Stimulated activated CD8-positive, alpha-beta memory T cell treated with anti-CD3 and anti-CD28 coated beads, Interleukin-2, amount 100 ng/mL, for 1 hour (primary cell): ENCODE measurements at places on chromosomes 11 and 22.

DNA sequence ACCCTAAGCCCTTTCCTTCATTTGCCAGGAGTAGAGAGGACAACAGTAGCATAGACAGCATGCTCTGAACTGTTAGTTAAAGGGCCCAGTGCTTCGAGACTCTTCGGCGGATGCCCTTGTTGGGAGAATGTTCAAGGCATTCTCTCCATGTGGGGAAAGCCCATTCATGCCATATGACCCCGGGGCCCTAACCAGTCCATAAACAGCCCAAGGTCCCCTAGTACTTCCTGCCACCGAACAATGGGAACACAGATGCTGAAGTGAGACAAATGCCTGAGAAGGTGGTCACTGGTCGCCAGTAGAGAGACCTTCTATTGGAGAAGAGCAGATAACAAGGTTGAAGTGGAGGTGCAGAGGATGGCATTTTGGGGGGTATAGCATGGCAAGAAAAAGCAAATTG, 80.7 kb downstream of the FLI1 start:
- no peak for DNase-seq

DNA sequence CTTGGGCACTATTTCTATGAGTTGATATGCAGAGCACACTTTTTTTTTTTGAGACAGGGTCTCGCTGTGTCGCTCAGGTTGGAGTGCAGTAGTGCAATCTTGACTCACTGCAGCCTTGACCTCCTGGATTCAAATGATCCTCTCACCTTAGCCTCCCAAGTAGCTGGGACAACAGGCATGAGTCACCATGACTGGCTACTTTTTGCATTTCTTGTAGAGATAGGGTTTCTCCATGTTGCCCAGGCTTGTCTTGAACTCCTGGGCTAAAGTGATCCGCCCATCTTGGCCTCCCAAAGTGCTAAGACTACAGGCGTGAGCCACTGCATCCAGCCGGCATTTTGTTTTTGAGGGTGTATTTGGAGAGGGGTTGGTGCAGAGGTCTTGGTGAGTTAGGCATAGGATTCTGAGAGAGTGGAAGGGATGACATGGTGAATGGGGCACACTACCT, 29.9 kb upstream of the MTCH2 start:
- DNase-seq = no peak

DNA sequence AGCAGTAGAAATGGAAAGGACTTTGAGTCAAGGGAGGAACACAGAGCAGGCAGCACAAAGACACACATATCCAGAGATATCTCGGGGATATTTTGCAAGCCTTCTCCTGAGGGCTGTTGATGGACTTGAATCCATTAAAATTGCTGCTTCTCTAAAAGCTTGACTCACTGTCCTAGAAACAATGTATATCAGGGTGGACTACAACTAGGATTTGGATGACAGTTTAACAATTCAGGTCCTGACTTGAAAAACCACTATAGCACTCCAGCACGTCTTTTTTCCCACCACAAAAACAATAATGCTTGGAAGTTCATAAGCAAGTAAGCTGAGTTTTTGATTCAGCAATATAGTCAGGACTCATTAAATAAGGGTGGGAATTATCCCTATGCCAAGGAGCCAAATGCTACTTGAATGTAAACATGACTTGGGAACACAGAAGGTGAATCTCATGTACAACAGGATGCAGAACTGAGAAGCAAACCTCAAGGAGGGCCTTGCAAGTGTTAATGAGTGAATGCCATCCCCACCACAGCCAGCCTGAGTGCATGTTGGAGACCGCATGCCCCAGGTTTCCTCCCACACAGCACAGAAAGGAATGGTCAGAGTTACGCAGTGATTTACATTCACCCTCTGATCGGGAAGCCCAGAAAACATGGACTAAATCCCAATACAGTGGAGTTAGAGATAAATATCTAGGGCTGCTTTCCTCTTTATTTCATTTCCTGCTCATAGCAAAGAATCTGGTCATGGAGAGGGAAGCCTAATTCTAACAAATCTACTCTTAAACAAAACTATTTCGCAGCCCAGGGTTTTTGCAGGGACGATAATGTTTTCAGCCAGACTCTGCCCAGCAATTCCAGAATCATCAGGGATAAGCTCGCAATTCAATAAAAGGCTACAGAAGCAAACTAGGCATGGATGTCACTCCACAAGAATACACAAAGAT, 98.4 kb upstream of the OR9G4 start:
- DNase-seq = no peak

- no peak for DNase-seq
Measured at GRCh38 chr11:19816040-19816439, 103.4 kb downstream of the NAV2 start.

DNA sequence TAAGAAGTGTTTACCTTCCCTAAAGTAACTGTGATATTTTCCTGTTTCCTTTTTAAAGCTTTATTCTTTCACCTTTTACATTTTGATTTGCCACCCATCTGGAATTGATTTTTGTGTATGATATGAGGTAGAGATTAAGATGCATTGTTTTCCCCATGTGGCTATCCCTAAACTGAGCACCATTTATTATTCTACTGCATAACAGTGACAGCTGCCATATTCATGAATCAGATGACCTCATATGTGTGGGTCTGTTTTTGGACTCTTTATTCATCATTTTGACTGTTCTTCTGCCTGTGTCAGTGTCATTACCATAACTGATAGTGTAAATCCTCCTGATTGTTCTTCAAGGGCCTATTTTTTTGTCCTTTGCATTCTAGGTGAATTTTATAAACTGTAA, 50.8 kb downstream of the HIPK3 start:
- DNase-seq = no peak

- DNase-seq = no peak
Measured at GRCh38 chr11:20041499-20041898, 118.8 kb downstream of the DBX1 start.

DNA sequence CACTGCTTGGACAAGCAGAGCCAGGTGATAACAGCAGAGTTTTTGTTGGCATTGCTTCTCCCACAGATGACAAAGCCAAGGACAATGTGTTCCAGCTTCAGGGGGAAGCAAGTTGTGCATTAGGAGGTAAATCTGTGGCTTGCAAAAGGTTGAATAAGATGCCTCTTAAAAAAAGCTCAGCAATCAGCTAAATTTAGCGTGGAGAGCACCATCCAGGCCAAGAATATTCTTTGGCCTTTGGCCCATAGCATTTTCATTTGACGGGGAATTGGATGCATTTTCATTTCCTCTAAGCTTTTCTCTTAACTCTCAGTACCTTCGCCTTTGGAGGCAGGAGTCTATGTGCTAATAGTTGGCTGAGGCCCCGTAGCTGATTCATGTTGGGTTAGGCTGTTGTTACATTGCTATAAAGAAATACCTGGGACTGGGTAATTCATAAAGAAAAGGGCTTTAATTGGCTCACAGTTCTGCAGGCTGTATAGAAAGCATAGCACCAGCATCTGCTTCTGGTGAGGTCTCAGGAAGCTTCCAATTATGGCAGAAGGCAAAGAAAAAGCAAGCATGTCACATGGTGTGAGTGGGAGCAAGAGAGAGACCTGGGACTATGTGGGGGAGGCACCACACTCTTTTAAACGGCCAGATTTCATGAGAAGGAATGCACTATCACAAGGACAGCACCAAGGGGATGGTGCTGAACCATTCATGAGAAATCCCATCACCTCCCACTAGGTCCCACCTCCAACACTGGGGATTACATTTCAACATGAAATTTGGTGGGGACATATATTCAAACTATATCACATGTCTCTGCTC, 350.1 kb upstream of the C11orf87 start:
- DNase-seq = no peak

- no peak for DNase-seq
Measured at GRCh38 chr22:17213976-17214375, 5.3 kb downstream of the ADA2 start.

- DNase-seq = no peak
Measured at GRCh38 chr11:70454197-70454767, 56.0 kb downstream of the CTTN start.

DNA sequence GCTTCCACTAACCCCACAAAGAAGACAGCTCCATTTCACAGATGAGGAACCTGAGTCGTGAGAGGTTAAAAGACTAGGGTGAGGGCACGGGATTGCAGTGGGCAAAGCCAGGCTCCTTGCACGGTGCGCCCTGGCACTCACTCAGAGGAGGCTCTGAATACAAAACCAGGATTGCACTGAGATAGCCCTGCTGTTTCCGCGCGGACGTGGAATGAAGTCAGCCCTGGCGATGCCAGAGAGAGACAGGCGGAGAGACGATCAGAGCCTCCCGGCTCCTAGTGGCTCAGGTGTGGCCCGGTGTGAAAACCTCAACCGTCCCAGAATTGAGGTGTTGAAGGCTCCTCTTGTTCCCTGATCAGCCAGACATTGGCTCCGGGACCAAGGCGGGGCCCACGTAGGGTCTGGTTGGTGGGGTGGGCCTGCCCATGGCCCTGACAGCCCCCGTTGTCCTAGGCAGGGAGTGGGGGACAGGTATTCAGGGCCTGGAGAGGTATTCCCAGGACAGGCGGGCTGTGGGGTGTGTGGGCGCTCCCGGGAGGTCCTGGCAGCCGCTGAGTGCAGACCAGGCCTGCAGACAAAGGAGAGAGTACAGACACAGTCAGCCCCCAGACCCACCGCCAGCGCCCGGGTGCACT, 43.1 kb upstream of the LINC01488 start:
- DNase-seq = no peak

GRCh38 chr11:74225565-74225964, 54.5 kb downstream of the PPME1 start:
- no peak for DNase-seq

GRCh38 chr11:123377355-123377754, 52.7 kb upstream of the GRAMD1B start:
- DNase-seq = no peak

- DNase-seq = no peak
Measured at GRCh38 chr11:61851113-61851899, 23.2 kb downstream of the FADS2 start.

DNA sequence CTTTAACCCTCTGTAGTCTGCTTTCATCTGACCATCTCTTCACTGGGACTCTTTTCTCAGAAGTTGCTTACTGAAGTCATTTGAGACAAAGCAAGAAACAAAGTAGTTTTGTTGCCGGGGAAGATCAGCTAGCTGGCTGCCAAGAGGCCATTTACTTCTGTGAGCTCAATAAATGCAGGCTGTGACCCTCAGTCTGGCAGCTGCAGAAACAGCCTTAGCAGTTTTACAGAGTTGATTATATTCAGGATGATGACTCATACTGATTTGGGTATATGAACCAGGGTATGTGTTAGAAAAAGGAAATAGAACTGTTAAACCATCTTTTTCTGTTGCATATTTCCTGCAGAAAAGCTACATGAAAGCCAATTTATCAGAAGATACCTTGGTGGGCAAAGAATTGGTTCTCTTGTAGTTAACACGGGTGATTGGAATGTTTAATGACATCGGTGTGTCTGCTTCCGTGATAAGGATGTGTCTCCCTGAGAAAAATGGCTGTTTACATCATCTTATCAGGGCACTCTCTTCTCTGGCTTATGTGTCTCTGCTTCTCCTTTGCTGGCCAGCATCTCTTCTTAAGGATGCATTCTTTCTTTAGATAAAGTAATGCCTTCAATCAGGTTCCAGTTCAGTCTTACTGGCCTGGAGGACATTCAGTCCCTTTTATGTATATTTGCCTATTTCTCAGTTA, 18.5 kb downstream of the FIBIN start:
- no peak for DNase-seq

DNA sequence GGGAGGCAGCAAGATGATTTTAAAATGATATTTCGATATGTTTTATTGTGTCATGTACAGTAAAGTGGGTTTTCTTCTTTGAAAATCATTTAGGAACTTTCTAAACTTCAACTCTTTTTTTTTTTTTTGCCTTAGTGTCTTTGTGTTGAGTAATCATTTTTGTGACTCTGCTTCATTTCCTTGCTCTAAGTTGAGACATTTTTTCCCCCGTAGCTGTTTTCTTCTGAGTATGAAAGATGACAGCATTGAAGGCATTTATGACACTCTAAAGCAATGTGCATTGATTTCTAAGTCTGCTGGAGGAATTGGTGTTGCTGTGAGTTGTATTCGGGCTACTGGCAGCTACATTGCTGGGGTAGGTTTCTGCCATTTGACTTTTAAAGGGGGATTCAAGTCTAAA, 23.5 kb downstream of the RRM1 start:
- no peak for DNase-seq

DNA sequence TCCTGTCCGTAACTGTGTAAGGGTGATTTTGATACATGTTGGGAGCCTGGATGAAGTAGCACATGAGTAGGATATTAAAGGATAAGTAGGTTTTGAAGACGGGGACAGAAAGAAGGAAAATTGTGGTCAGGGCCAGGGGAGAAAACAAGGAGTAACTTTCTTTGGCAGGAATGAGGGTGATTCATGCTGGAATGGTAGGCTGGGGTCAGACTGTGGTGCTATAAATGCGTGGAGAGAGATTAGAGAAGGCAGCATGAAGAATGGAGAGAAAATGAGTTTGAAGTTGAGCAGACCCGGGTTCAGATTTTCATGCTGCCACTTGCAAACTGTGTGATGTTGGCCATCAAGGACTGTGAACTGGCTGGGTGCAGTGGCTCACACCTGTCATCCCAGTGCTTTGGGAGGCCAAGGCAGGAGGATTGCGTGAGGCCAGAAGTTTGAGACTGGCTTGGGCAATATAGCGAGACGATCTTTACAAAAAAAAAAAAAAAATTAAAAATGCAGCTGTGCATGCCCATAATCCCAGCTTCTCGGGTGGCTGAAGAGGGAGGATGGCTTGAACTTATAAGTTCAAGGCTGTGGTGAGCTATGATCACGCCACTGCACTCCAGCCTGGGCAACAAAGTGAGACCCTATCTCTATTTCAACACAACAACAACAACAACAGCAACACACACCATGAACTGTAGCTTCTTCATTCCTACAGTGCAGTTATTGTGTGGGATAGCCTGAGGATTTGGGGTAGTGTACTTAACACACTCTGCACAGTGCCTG, 22.3 kb downstream of the ZBTB16 start:
- no peak for DNase-seq

GRCh38 chr11:13260201-13260962, 17.2 kb upstream of the BMAL1 start:
- no peak for DNase-seq

DNA sequence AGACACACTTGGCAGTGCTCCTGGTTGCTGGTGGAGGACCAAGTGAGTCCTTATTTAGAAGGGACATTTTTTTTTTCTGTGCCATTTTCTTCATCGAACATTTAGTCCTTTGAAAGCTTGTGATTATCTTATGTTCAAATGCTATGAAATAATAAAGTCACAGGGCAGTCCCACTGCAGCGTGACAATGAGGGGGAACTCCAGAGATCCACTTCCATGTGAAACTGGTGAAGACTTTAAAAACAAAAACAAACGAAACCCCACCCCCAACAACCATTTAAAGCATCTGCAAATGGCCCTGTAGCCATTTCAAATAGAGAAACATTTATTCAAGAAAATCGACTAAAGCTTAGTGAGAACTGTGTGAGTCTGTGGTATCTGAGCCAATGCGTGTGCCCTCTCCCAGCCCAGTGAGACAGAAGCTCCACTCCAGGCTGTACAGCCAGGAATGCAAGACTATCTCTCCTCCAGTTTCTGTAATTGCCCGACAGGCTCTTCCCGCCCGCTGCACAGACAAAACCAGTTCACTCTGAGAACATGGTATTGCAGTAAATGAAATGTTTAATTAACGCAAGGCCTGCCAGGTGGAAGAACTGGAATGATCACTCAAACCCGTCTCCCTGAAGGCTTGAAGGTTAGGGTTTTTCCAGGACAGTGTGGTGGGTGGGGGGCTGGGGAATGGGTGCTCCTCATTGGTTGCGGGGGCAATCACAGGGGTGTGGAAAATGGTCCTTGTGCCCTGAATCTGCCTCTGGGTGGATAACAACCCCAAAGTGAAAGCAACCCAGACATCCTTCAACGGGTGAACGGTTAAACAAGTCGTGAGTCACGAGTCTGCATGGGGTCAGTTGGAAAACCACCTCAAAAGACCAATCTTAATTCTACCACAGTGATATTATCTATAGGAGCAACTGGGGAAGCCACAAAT, 8.4 kb downstream of the KRTAP5-6 start:
- DNase-seq = no peak

GRCh38 chr22:50178871-50179869, 6.5 kb upstream of the TRABD start:
- DNase-seq = no peak
